WERI-Rb-1 (cell line): ENCODE measurements at places on chromosomes 11 and 22.
A peak's percentile ranks its signal among the peaks of the same experiment; 100 is the strongest.

DNA sequence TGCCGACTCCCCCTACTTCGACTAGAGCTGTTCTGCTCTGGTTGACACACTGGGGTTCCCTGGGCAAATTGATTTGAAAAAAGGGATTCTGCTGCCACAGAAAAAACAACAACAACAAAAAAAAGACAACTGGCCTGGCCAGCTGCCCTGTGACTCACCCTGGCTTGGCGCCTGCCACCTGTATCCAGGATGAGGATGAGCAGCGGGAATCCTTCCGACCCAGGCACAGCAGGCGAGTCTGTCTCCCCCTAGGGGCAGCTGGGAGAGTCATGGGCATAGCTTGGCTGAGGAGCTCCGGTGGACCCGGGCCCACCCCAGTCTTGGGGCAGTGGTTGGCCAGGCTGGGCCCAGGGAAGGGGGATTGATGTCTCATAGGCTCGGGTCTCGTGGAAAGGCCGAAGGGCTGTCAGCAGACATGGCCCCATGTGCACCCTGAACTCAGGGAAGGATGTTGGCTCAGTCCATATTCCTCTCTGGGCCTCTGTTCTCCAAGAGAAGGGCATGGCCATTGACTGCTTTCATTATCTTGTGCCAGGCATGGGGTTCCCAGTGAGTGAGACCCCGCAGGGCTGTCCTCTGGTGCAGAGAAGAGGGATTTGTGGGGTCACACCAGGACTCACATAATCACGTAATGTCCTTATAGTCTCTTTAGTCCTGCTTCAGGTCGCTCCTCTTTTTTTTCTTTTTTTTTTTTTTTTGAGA lies 10.4 kb upstream of the SUN2 start:
- peak; percentile 86 for DNase-seq

GRCh38 chr11:71491531-71491930 lies 35.5 kb upstream of the KRTAP5-7 start:
- DNase-seq, result no peak

- DNase-seq, result no peak
Measured at GRCh38 chr22:49983148-49984042, 22.8 kb downstream of the PIM3 start.

GRCh38 chr11:21403069-21403468 lies 733.7 kb downstream of the NELL1 start:
- DNase-seq, result no peak

GRCh38 chr22:42814215-42814614 lies 42.9 kb downstream of the ARFGAP3 start:
- no peak for DNase-seq

- no peak for DNase-seq
Measured at GRCh38 chr22:49325531-49326395, 501.9 kb downstream of the BRD1 start.
